ENCODE measurements at places on chromosomes 2 and 18.

- no peak for DNase-seq
These were observed 462.7 kb downstream of the METTL4 start for GRCh38 chr18:2108591-2108990.

- DNase-seq = no peak
These were observed 22.0 kb downstream of the ERMN start for GRCh38 chr2:157303612-157304011.

DNA sequence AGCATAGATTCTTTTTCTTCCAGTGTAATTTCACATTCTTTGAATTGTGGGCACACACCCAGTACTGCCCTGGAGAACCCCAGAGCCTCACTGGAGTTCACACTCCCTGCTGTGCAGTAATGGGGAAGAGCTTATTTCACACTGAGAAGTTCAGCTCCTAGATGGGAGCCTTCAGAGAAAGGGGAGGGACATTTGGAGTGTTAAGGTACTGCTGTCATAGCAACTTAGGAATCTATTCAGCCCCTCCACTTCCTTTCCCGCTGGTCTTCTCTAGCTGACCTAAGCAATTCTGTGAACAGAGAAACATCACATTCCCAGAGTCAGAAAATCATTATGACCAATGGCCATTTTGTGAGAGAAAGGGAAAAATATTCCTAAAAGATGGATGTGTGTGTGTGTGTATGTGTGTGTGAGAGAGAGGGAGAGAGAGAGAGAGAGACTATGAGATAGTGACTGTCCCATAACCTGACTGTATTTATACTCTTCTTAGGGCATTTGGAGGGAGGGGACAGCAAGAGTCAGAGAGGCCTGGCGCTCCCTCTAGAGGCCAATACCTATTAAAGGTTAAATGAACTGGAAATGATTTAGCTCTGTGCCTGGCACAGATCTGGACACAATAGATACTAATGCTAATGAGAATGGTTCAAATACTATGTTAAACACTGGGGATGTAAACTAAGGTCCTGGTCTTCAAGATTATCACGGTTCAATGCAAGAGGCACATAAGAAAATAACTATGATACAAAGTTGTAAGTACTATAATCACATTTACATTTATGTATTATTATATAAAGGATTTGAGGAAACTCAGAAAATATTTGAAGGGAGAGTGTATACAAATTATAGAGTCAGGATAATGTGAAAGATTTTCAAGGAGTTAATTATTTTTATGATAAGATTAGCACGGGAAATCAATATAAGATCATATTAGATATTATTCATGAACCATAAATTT lies 41.5 kb upstream of the RPE start:
- peak; percentile 3 for DNase-seq

GRCh38 chr2:72561621-72562318 lies 264.1 kb downstream of the EXOC6B start:
- DNase-seq = no peak

DNA sequence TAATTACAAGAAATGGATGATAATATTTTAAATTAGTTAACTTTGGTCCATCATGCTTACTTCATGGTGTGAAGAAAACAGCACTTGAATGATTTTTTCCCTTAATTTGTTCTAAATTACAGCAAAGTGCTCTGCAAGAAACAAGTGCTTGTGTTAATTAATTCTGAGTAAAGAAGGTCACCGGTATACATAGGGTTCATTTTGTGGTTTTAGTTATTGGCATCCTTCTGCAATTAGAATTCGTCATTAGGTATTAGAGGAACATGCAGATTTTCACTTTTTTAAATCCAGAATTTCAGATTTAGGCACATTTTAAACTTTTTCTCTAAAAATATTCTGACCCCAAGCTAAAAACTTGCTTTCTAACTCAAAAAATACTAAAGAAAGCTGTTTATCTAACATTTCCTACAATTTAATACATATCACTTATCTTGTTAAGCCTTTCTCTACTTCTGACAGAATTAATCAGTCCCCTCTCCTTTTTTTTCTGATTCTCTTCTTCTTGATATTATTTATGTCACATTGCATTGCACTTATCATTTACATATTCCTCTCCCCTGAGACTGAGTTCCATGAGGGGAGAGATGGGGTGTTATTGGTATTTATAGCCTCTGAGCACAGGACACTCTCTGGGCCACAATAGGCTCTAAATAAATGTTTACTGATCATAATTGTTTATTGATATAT lies 129.2 kb downstream of the PLA2R1 start:
- no peak for DNase-seq

GRCh38 chr2:131673400-131674173 lies 145.9 kb downstream of the CCDC74A start:
- DNase-seq = no peak

GRCh38 chr2:48444404-48444803 lies 85.5 kb upstream of the STON1 start:
- no peak for DNase-seq

GRCh38 chr2:60553495-60554073 lies at the start of gene BCL11A:
TSS of gene BCL11A (minus strand) at chr2:60553654. CDS start at chr2:60553270, 384 bp downstream.
- no peak for DNase-seq

- no peak for DNase-seq
These were observed 378.8 kb downstream of the PTPRM start for GRCh38 chr18:7945882-7946281.

GRCh38 chr18:22698711-22699110 lies 234.4 kb upstream of the RBBP8 start:
- DNase-seq = no peak

DNA sequence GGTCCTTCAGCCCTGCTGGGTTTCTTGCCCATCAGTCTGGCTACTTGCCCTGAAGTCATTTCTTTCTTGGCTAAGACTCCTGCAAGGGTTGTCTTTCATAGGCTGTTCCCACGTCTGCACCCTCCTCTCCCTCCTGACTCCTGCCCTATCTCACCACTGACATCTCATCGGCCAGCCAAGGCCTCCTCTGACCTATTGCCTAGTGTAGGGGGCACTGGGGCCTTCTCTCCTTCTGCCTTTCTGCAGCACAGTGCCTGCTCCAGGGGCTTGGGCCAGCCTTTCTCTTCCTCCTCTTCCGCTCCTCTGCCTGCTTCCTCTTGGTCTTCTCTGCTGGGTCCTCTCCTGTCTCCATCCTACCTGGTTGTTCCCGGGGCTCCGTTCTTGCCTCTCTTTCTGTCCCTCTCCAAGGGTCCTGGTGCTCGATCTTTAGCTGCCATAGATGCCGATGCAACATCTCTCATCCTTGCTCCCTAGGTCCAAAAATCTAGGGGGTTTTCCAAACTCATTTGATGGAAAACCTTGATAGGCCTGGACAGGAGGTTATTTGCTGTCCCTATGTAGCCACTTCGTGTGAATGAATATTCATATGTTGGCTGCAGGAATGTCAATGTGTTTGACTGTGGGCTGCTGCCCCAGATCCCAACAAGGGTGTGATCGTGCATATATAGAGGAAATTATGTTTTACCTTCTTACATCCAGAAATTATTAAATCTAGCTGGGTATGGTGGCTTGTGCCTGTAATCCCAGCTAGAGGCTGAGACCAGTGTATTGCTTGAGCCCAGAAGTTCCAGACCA lies 9.7 kb upstream of the NT5DC4 start:
- DNase-seq = no peak

GRCh38 chr2:95387358-95387757 lies 15.2 kb upstream of the FAHD2A start:
- DNase-seq = no peak

DNA sequence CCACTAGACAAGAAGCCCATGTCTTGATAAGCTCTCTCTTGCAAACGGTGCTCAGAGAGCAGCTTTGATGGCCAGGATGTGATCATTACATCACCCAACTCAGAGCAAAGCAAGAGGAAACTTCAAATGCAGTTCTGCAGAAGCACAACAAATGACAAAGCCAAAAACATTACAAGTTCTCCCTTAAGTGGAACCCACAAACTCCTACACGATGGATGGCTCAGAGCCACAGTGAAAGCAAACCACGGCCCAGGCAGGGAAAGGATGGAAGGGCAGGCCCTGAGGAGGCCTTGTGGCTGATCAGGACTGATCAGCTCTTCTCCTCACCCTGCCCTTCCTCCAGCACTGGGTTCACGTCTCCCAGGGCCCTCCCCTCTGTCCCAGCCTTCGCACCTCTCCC lies 326.4 kb downstream of the EIPR1 start:
- no peak for DNase-seq

- DNase-seq = no peak
These were observed 24.0 kb downstream of the CFAP210 start for GRCh38 chr2:169670215-169670651.

- no peak for DNase-seq
These were observed 15.5 kb downstream of the HDAC4 start for GRCh38 chr2:239385096-239386000.

- no peak for DNase-seq
These were observed 74.6 kb downstream of the CLHC1 start for GRCh38 chr2:55157474-55157884.

DNA sequence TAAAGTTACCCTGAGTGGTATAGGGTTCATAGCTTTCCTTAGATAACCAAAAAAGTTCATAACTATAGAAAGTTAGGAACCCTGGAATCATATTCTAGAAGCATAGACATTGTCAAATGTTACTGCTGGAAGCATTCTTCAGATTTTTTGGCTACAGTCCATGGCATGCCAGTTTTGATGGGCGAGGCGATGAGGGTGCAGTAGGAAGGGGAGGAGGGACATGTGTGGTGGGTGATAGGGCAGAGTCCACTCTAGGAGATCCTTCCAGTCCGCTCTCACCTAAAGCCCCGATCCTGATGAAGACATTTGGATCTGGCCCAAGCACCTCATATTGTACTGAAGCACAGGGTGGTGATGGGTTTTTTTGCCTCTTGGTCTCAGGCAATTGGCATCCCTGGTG lies 91.8 kb downstream of the HRH4 start:
- no peak for DNase-seq

- DNase-seq = no peak
These were observed 119.7 kb upstream of the KLF7 start for GRCh38 chr2:207285473-207285815.

DNA sequence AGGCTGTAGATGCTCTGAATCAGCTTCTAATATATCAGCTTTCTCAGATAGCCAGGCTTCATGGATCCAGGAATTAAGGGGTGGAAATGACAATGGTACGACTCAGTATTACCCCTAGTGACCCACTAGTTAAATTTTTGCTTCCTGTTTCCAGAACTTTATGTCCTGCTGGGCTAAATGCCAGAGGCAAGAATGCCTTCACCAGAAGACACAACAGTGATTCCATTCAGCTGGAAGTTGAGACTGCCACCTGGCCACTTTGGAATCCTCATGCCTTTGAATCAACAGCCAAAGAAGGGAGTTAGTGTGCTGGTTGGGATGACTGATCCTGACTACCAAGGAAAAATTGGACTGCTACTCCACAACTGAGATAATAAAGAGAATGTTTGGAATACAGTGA lies 239.1 kb downstream of the ASXL3 start:
- no peak for DNase-seq

DNA sequence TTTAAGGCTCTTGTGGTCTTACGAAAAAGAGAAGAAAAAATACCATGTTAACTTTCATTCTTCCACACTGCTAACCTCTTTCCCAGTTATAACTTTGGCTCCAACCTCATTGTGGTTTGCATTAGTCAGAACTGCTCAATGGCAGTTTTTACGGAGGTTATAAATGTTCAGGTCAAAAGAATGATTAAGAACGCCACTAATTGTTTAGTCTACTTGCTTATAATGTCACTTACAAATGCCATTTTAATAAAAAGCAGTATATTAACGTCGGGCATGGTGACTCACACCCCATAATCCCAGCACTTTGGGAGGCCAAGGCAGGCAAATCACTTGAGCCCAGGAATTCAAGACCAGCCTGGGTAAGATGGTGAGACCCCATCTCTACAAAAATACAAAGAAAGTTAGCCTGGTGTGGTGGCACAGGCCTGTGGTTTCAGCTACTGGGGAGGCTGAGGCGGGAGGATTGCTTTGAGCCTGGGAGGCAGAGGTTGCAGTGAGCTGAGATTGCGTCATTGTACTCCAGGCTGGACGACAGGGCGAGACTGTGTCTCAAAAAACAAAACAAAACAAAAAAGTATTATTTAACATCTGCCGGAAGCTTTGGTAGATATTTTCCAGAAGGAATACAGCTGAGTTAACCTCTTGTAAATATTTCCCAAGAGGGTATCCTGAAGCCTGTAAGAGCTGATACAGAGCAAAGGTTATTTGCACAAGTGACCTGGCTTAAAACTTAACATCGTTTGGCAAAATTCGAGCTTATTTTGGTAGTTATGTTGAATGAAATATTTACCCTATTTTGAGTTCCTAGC lies 5.1 kb downstream of the AGPS start:
- no peak for DNase-seq

DNA sequence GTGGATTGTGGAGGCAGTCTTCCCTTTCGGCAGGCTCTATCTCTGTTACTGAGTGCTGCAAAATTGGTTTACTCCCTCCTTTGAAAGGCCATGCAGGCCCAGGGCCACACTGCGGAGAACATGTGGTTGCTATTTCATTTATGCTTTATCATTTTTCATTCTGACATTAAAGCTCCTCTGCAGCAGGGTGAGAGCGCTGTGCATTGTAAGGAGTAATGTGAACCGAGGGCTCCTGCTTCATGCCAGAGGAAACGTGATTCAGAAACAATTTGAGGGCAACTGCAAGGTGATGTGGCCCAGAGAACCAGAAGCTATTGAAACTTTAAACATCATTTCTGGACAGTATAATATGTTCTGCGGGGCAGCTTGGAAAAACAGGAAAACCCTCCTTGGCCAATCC lies 341.6 kb upstream of the NT5C1B start:
- DNase-seq = no peak

DNA sequence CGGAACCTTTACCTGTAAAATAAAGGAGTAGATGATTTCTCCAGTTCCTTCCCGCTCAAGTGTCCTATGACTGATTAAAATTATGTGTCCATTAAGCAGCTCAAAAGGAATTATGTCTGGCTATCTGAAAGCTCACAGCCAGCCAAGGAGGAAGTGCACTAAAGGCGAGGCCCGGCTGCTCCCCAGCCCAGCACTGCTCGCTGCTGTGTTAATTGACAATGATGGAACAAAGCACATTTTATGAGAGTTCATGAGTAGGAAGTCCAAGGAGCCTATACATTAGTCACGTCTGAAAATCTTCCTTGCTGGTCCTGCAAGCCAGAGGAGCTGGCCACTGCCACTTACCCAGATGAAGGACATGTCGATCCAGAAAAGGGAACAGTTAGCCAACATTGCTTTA lies 14.3 kb downstream of the TTC32 start:
- no peak for DNase-seq

GRCh38 chr2:11938196-11938595 lies 191.8 kb downstream of the LPIN1 start:
- DNase-seq = no peak

DNA sequence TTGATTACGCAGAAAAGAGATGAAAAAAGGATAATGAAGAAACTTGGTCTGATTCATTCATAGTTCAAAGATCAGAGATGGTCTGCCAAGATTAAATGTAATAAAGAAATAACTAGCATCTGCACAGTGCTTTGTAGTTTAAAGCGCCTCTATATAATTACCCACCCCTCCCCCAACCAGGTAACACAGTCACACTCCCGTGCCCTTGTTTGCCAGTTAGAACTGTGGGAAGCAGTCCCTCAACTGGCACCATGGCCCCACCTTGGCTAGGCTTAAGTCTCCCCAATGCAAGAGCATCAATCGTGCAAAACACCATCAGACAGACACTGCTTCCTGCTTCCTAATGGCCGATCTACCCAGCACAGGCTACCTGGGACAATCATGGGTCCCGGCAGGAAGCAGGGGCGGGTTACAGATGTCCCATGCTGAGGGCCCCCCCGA lies 11.6 kb downstream of the ADCY3 start:
- no peak for DNase-seq
